ENCODE measurements at places on chromosomes 6 and 20. TPM values are rescaled to one million over a fixed set of nuclear protein-coding genes. Genes with fewer than 3 reads are reported as not detected.

The ADGRF1 gene
- total RNA-seq, result not detected

DNA sequence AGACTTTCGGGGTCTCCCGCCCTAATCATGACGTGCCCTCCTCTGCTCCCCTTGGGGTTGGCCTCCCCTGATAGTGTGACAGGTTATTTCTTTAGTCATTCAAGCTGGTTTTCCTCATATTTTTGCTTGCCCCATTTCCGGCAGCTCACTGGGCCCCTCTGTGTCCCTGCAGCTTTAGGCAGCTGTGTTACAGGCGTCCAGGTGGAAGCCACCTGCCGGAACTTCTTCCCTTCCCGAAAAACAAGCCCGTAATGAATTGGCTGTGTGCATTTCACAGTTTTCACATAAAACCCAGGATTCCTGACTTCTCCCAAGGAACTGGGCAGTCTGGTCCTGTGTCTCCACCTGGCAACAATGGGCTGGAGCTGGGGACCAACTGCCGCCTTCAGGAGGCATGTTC lies 52.6 kb downstream of the EDN3 start:
- no peak for DNase-seq

GRCh38 chr6:14128012-14128411 lies 10.4 kb downstream of the CD83 start:
- DNase-seq, result no peak

GRCh38 chr20:48284837-48285236 lies 499.6 kb upstream of the SULF2 start:
- no peak for DNase-seq

GRCh38 chr20:58480551-58481336 lies 34.5 kb downstream of the APCDD1L start:
- no peak for DNase-seq

- no peak for DNase-seq
Observed at GRCh38 chr6:11804701-11805100, 26.1 kb upstream of the ADTRP start.

The RANBP9 gene
- 66.8 TPM for total RNA-seq

The CCDC170 gene
- not detected for total RNA-seq

DNA sequence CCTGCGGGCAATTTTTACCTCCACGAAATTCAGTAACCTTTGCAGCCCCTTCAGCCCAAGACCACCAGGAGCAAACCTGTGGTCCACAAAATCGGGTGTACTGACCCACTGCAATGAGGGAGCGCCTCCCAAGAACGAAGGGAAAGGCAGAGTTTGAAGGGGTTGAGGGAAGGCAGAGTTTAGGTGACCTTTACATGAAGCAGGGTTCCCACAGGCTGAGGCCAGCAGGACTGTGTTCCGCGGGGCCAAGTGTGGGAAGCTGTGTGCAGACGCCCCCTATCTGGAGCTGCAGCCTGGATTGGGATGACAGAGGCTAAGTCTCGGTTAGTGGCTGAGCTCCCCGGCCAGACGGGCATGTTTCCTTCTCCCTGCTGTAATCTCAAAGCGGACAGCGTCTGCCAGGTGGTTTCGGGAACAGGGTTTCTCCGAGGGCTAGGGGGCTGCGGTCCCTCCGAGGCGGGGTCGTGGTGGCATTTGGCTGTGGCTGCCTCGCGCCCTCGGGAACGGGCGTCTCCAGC lies 826 bp upstream of the PYGB start:
- peak; percentile 22 for DNase-seq

DNA sequence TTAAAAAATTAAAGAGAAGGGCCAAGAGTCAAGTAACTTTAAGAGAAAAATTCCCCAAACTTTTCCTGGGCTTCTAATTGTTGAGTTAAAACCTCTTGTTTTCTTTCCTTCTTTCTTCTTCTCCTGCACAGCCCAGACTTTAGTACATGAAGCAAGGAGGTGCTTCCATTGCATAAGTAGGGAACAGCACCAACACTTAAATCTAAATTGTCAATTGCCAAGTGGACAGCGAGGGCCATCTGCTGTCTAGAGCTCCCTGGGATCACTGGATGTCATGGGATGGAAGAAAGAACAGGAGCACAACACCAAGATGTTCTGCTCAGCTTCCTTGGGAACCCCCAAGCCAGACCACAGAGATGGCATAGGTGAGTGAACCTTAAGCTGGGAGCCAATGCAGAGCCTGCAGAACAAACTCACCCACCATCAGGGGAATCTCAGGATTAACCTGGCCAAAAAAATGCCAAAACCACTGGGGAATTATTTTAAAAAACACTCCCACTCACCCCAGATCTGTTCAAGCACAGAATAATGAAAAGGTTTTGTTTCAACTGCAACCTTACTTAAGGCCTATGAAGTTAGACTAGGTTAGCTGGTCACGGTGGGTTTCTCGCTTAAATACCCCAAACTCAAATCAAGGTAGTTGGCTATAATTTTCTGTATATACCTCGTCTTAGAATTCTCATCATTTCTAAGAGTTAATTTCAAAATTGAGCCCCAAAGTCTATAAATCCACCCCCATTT lies 67.8 kb downstream of the TNFRSF21 start:
- no peak for DNase-seq

- no peak for DNase-seq
Observed at GRCh38 chr6:47475319-47475816, 2.2 kb upstream of the CD2AP start.

- no peak for DNase-seq
Observed at GRCh38 chr20:31918466-31919105, 33.3 kb downstream of the PDRG1 start.

GRCh38 chr6:151004383-151005024 lies 139.0 kb downstream of the MTHFD1L start:
- DNase-seq, result no peak

The BEND3 gene
- 2.5 TPM for total RNA-seq

DNA sequence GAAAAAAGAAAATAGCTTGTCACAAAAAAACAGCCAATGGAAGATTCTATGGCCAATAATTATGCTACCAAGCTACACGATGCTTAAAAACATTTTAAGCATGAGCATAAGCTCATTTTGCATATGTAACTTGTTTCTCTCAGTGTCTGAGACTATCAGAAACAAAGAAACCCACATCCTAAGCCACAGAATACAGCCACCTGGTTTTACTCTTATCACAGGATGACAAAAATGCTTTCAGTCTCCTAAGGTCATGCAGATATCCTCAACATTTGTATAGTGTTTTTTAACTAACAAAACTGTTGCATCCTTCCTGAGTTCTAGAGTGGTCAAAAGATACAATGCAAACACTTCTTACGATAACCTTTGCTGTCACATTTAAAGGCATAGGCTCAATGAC lies 172.1 kb upstream of the RUNX2 start:
- peak; percentile 39 for DNase-seq

The C20orf144 gene
- total RNA-seq, result 0.30 TPM

The SMOC2 gene
- not detected for total RNA-seq

The BFSP1 gene
- 2.7 TPM for total RNA-seq

- DNase-seq, result no peak
Observed at GRCh38 chr6:128156321-128157111, 255.7 kb upstream of the THEMIS start.

GRCh38 chr6:42326248-42326647 lies 108.6 kb upstream of the MRPS10 start:
- DNase-seq, result no peak

DNA sequence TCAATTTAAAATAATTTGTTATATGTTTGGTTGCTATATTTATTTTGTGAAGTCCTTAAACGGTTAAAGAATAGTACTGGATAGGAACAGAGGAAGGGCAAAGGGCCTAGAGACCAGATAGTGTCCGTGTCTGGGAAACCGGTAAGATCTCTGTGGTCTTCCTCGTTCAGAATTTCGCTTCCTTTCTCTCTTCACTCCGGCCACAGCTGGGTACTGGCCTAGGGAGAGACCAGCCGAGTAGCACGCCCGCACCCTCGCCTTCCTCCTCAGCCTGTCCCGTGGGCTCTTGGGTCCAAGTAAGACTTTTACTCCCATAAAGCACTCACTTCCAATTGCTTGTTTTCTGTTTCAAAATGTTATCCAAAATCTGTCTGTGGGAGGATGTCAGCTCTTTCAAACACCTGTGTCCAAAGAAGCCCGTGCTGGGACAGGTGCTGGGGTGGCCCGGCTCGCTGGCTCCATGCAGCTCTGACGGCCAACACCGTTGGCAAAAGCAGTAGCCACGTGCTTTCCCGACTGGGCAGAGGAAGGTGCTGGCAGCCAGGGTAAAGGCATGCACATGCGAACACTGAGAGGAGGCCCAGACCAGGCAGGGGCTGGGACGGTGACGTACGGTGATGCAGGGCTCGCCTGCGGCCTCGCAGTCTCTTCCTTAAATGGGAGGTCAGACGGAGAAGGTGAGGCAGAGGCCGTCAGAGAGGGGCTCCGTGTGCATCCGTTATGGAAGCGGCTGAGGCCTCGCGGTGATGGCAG lies 112.2 kb downstream of the IRF4 start:
- no peak for DNase-seq

The MATN4 gene
- 0.83 TPM for total RNA-seq

GRCh38 chr20:29740951-29741593 lies 1516.4 kb upstream of the DEFB115 start:
- no peak for DNase-seq

DNA sequence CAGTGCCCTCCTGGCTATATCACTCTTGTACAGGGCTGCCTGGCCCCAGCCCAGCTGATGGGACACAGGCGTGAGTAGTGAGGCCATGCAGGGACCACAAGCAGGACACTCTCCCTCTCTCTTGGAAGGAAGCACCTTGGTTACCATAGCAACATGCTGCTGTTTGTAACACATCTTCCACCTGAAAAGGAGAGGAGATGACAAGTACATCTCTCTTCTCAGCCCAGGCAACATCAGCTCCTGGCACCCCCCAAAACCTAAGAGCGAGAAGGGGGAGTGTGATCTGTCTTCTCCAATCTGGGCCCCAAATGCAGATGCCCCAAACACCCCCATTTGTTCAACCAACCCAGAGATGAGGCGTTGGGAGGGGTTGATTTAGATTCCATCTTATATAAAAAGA lies 49.9 kb downstream of the KCNB1 start:
- DNase-seq, result no peak

The TCF15 gene
- not detected for total RNA-seq

- peak; percentile 68 for DNase-seq
Observed at GRCh38 chr20:56440346-56441007, 27.9 kb upstream of the RTF2 start.

The DOK5 gene
- total RNA-seq, result not detected

DNA sequence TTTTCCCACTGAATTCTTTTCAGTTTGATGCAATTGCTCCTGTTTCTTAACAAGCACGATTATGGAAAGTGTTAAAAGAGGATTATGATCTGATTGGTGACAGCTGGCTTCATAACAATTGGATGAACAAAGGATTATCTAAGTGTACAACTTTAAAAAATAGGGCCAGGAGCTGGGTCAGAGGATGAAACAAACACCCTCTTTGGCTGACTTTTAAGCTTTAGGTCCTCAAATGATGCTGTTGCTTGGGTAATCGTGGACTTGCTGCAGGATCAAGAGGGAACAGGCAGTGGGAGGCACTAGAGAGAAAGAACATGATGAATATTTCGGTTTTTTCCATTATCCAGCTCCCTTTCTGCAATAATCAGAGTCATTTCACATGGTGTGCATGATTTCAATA lies 35.5 kb upstream of the TMX4 start:
- DNase-seq, result no peak

DNA sequence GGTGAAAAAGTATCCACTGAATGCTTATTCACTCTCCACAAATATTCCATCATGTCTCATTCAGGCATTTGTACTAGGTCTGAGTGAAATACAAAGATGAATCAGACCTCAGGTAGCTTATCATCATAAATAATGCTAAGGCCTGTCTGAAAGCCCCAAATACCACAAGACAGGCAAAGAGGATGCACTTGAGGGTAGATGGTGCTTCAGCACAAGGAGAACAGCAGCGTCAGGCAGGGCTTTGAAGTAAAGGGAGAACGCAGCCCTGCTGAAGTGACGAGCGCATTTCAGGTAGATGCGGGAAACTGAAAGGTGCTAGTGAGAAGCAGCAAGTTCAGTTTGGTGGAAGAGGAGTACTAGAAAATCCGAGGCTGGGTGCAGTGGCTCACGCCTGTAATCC lies 38.7 kb downstream of the MAP3K5 start:
- DNase-seq, result peak; percentile 72

GRCh38 chr6:100462706-100463629 lies 1.8 kb downstream of the SIM1 start:
- DNase-seq, result no peak

- DNase-seq, result no peak
Observed at GRCh38 chr20:49891476-49892110, 23.7 kb downstream of the SPATA2 start.

The ZFP57 gene
- not detected for total RNA-seq

The PSMB8 gene
- total RNA-seq, result 401 TPM

DNA sequence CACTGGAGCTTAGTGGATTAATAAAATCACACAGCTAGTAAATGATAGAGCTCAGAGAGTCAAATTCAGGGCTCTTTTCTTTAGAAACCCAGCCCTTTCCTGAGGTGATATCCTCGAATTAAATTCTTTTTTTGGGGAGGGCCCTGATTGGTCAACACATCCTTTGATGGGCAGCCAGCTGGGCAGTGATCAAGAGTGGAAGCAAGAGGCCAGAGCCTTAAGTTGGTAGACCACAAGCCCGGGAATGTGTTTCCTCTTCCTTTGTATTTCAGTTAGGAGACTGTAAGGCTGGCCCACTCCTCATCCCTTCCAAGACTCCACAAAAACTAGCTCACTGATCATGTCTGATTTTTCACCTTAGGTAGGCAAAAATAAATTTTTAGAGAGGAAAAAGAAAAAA lies 640.5 kb downstream of the DHX35 start:
- no peak for DNase-seq

DNA sequence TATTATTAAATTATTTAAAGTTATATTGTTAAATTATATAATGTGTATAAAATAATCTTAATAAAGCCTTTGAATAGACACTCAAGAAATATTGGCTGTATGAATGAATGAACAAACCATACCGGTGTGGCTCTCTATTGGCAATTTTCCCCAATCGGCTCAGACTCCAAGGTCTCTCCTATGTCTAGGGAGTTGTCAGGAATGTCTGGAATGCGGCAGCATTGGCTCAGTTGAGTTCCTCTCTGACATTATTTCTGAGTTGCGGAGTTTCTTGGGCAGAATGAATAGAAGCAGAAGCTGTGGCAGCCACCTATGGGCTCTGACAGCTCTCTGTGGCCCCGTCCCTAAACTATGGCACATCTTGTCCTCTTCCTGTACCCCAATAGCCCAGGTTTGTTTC lies 111.0 kb downstream of the SOBP start:
- DNase-seq, result no peak

GRCh38 chr6:142764311-142764710 lies 180.7 kb downstream of the HIVEP2 start:
- DNase-seq, result no peak

GRCh38 chr6:167244064-167244960 lies 46.8 kb upstream of the UNC93A start:
- DNase-seq, result no peak

DNA sequence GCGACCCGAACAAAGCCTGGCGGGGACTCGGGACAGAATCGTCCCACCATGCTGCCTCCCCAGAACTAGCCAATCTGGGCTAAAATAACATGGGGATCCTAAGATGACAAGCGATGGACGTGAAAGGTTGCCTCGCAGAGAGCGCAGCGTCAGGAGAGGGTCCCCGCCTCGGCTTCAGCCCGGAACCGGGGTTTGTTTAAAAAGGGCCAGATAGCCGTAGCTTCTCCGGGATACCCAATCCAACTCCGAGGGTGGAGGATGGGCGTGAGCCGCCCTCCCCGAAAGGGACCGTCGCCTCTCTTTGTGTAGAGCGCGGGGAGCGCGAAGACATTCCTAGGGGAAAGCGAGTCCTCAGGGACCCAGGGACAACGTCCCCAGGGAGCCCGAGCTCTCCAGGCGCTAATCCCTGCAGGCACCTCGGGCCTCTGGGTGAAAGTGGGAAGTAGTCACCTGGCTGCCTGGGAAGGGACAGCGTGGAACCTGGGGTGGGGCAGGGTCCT lies 643 bp downstream of the CD24 start:
- DNase-seq, result no peak

GRCh38 chr20:46164254-46164653 lies 46.1 kb downstream of the CD40 start:
- DNase-seq, result no peak

Measured in activated CD4-positive, alpha-beta memory T cell treated with anti-CD3 and anti-CD28 coated beads, Interleukin-2, amount 10 ng/mL, durations not matched to agents 7 days and 5 days (primary cell).